Amniotic stem cell (primary cell): ENCODE measurements at places on chromosomes 16 and 17.
A peak's percentile ranks its signal among the peaks of the same experiment; 100 is the strongest.

DNA sequence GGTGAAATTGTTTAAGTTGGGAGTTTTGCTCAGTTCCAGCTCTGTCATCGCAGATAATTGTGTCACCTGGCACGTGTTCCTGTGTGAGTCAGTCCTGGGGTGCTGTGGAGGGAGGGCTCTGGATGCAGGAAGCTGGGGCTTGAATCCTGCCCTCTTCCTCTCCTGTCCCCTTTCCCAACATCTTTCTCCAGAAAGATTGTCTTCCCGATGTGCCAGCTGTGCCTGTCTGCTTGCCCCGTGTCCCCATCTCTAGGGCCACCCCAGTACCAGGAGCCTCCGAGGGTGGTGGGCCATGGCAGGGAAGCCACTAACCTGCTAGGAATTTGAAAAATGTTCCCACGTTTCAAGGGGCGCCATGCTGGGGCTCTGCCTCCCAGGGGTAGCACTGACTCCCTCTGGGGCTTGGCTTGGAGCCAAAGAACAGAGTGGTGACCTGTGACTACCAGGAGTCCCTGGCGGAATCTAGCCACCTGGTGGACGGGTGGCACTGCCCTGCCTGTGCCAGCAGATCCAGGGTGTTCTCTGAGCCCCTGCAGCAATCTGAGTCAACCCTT lies 198.1 kb downstream of the ENGASE start:
- DNase-seq: no peak

- no peak for DNase-seq
Observed at GRCh38 chr17:28507567-28508203, 1.5 kb downstream of the FOXN1 start.

DNA sequence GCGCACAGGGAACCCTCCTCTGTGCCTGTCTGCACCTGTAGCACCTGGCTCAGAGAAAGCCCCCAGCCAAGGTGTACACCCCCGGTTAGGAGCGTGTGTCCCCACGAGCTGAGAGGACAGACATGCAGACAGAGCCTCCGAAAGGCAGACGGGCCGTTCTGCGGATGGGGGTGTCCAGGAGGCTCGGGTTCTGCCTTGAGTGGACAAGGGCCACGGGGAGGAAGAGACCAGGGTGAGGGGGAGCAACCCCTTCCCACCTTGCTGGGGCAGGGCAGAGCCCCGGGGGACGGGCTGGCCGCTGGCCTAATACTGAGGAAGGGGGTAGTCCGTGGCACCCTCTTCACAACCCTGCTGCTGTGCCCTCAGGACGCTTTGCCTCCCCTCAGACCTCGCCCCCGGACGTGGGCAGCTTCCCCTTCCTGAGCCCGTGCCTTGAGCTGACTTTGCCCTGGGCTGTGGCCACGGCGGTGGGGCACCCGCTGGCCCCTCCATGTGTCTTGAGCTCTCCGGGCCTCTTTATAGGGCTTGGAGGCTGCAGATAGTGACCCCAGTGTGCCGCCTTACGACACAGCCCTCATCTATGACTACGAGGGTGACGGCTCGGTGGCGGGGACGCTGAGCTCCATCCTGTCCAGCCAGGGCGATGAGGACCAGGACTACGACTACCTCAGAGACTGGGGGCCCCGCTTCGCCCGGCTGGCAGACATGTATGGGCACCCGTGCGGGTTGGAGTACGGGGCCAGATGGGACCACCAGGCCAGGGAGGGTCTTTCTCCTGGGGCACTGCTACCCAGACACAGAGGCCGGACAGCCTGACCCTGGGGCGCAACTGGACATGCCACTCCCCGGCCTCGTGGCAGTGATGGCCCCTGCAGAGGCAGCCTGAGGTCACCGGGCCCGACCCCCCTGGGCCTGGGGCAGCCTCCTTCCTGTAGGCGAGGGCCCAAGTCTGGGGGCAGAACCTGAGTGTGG lies 5.7 kb downstream of the SLC22A31 start:
- no peak for DNase-seq

- no peak for DNase-seq
Observed at GRCh38 chr16:56781528-56781961, 51.6 kb downstream of the NUP93 start.

GRCh38 chr17:62611292-62611691 lies 16.2 kb upstream of the MRC2 start:
- DNase-seq: no peak

GRCh38 chr17:44976206-44976605 lies 8.1 kb upstream of the C1QL1 start:
- DNase-seq: no peak

DNA sequence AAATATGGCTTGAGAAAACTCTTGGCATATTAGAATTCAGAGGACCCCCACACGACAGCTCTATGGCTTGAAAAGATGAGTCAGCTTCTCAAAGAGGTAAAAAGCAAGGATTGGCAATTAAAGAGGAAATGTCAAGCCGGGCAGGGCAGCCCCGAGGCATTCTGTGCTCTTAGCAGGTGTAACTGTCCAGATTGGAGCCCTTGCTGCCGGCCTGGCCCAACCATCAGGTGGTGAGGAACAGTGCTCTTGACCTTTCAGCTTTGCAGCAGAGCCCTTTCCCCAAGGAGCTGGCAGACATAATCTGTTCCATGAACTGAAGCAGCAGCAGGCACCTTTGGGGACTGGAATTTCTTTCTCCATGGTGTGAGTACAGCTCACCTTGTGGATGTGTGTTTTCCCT lies 287.8 kb downstream of the UTP18 start:
- DNase-seq: no peak

DNA sequence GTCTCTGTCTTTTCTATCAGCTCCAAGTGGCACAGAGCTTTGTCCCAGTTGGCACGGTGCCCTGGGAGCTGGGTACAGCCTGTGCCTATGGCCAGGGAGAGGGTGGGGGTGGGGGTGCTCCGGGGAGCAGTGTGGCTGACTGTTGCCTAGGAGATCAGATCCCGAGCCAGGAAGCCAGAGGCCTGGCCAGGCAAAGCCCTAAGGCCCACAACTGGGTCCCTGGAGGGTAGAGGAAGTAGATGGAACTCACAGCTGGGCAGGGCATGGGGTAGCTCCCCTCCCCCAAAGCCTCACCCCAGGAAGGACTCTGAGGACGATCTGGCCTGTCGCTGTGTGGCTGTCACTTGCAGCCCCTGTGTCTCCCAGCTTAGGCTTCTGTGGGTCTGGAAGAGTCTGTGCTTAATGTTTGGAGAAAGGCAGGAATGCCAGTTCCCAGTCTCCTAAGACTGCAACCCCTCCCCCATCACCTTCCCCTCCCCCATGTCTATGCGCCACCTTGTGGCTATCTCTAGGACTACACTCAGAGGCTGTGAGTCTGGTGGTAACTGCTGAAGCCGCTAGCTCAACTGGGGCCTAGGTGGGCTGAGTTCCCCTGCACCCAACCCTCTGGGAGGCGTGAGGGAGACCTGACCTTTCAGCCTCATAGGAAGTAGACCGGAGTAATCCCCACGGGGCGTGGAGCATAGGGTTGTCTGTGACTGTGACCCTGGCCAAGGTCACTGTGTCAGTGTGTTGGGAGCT lies 12.6 kb downstream of the THRA start:
- DNase-seq: no peak

DNA sequence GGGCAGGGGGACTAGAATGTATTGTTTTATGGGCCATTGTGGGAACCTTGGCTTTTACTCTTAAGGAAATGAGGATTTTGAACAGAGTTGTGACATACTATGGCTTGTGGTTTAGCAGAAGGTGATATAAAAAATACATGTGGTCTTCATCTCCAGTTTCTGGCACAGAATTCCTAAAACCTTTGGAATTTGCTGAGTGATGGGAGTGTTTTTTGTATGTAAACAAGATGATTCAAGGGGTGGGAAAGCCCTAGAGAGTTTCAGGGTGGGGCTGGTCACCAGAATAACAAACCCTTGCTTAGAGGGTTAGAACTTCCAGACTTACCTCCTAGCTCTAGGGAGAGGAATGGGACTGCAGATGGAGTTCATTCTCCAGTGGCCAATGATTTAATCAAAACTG lies 316.1 kb downstream of the PHKB start:
- DNase-seq: no peak

DNA sequence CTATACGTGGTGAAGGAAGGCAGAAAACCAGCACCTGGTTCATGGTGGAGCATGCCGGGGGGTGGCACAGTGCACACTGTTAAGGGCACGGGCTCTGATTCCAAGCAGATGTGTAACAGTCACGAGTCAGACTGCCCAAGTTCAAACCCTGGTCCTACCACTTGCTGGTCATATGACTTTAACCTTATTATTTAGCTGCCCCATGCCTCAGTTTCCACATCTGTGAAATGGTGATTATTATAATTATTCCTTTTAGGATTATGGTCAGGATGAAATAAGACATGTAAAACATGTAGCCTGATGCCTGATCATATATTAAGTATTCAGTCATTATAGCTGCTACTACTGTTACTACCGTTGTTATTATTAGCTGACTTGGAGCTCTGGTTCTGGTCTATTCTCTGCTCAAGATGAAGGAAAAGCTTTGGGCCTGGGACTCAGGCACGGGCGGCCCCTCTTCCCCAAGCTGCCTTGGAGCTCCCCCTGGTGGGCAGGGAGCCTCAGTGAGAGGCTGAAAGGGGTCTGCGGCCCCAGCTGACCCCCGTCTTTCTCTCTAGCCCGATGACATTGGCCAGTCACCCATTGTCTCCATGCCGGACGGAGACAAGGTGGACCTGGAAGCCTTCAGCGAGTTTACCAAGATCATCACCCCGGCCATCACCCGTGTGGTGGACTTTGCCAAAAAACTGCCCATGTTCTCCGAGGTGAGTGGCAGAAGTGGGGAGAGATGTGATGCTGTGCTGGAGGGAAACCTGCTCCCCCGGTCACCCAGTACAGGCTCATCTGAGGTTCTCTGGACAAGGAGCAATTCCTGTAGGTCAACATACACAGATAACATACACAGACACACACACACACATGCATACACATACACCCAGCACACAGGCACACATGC lies 14.0 kb downstream of the NR1D1 start:
- DNase-seq: no peak

GRCh38 chr17:17289086-17289485 lies 8.0 kb upstream of the COPS3 start:
- DNase-seq: no peak

DNA sequence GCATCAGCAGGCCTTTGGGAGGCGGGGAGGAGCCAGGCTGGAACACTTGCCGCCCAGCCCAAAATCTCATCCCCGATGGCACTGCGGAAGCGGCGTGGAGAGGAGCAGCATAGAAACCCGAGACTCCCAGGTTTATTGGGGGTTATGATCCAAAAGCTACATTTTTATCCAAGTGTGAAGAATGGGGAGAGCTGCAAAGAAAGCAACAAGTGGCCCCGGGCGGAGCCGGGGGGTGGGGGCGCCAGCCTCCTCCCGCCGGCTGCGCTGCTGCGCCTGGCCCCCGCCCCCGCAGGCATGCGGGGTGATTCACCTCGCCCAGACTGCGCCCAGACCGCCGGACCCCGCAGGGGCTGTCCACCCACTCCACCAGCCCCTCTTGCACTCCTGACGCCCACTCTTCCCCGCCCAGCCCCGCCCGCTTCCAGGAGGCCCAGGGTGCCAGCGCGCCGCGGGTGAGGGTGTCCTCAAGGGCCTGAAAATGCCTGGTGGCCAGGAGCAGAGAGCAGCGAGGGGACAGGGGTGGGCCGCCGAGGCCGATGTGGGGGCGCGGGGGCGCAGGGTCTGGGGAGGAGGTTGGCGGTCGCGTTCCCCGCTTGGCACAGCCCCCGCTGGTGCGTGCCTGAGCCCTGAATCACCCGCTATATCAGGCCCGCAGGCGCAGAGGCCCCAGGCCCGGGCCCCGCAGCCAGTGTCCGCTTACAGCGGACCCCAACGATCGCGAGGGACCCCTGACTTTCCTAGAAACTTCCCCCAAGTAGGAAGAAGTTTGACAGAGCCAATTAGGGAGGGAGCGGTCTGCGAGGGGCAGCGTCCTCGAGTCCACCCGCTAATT lies 1.3 kb downstream of the CAVIN1 start:
- peak; percentile 73 for DNase-seq

GRCh38 chr17:76438906-76439305 lies 14.0 kb downstream of the UBE2O start:
- no peak for DNase-seq

DNA sequence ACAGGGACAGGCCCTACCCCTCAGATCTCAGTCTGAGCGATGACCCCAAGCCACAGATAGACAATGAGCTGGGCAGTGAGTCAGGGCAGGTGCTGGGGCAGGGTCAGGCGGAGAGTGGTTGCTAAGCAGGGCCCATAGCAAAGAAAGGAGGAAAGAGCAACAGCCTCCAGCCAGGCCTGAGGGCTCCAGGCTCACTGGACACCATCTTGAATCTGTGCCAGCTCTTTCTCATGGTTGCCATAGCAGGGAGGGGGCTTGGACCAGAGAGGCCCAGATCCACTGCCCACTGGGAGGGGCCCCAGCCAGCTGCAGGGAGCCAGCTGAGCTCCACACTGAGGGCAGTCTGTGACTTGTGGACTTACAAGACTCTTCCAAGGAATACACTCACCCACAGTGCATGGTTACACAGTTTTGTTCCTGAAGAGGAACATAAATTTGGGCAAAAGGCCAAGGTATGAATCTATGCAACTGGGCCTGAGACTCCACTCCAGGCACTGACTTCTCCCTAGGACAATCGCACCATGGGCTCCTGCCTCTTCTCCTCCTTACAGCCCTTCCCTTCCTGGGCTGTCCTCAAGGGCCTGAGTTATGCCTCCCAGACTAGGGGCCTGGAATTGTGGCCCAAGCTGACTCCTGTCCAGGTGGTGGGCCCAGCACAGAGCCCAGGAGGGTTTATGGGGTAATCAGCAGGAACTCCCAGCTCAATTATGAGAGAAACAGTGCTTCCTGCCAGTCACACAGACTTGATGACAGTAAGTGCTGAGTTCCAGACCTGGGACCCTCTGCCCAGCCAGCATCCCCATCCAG lies 59.9 kb downstream of the BEAN1 start:
- DNase-seq: no peak

- DNase-seq: no peak
Observed at GRCh38 chr17:75152922-75153779, 1.2 kb downstream of the JPT1 start.

GRCh38 chr16:57736419-57737351 lies 1.1 kb downstream of the KATNB1 start:
- DNase-seq: no peak

DNA sequence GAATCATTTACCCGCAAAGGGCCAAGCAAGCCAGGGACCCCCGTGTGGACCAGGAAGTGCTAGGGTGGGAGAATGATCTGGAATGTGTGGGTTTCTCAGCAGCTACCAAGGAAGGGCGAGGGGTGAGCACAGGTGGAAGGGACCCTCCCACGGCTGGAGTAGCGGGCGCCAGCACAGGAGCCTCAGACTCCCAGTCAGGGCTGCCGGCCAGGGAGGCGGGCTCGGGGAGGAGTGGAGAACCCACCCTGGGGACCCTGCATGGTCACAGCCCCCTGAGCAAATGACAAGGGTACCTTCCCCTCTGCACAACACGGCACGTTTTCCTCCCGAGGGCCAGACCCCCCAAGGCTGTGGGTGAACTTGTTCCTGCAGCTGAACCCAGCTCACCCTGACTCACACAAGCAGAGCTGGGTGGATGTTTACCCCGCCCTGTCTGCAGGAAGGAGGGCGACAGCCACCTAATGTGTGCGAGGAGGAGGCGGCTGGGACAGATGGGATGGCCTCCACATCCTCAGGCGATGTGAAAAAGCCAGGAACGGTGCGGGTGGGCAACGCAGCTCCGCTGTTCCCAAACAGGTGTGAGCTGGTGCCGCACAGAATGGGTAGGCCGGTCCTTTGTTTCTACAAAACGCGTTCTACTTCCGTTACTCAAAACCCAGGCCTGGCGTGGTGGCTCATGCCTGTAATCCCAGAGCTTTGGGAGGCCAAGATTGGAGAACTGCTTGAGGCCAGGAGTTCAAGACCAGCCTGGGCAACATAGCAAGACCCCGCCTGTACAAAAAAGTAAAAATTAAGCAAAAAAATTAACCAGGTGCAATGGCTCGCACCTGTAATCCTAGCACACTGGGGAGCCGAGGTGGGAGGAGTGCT lies 6.2 kb downstream of the ECI1 start:
- no peak for DNase-seq

- no peak for DNase-seq
Observed at GRCh38 chr17:1484060-1484535, 8.4 kb downstream of the MYO1C start.
